CD14-positive monocyte (primary cell): ENCODE measurements at places on chromosomes 2 and 18.

DNA sequence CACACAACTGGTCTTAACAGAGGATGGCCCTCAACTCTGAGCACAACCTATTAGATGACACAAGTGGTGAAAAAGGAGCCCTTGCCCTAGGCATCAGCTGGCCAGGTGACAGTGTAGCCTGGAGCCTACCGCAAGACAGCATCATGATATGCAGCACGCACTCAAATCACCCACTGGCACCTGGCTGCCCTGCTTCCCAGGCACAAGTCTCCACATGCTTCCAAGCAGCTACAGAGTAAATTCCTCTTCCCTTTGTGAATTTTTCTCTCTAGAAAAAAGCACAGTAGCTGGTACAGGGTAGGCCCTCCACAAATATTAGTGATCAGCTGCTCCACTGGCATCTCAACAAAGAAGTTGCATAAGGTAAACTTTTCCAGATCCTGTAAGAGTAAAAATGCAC is 6.0 kb downstream of the FBXO15 start:
- no peak for DNase-seq

DNA sequence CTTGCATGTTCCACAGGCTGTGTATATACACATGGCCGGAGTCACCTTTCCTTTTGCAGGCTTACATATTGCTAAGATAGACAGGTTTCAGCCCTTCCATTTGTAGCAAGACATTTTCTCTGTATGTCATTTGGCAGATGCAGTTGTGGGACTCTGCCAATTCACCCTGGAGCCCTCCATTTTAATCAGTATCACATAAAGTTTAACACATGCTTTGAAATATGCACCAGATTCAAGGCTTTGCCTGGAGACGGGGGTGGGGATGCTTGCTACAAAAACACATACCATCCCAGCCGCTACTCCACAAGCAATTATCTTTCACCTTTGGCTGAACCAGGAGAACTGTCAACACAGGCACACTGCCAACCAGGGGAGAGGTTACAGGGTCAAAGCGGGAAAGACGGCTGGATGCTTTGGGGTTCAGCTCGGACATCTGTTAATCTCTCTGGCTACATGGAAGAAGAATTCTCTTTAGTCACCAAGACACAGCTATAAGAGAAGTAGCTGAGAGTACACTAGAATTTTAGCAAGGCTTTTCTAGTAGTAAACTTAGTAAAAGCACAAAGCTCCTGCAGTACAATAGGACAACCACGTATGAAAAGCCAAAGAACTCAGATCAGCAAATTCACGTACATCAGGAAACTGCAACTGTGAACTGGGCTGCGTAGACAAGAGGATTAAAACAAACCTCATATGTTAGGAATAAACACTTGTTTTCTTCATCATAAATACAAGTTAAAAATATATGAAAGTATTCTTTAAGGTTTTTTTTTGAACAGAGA is 130.9 kb downstream of the EXOC6B start:
- no peak for DNase-seq

DNA sequence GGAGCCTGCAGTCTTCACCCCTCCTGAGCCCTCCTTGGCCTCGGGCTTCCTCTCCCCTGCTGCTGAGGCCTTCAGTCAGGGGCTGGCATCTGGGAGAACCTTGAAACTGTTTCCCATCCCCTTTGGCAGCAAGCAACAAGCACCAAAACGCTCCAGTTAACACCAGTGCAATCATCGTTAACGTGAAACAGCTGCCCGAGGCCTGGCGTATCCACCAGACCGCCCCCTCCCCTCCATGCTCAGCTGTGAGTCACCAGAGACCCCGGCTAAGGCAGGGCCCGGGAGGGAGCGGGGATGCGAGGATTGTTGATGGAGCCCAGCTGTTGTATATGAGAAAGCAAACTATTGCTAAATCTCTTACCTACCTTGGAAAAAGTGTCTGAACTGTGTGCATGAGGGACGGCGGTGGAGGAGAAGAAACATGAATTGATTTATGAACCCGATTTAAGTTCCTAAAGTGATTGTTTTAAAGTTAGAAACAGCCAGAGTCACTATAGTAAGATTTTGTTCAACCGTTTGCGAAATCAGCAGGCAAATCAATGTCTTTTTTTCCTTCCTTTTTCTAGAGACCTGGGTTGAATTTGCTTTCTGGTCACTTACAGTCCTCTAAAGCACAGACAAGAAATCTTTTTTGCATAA is 5.2 kb downstream of the ZFP36L2 start:
- peak; percentile 51 for DNase-seq

DNA sequence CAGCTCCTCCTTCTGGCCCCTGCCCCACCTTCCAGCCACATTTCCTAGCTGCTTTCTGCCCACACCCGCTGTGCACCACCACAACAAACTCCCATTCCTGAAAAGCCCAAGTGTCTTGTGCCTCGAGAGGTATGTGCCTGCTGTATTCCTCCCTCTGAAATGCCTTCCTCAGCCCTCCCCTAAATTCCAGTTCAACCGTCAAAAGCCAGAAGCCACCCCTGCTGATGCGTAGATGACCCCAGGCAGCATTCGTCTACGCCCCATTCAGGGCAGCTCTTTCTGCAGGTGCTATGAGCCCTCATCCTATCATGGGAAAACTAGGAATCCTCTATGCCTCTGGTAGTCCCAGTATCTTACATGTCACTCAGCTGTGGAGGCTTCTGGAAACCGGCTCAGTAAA is 71.7 kb downstream of the DNMT3A start:
- no peak for DNase-seq

DNA sequence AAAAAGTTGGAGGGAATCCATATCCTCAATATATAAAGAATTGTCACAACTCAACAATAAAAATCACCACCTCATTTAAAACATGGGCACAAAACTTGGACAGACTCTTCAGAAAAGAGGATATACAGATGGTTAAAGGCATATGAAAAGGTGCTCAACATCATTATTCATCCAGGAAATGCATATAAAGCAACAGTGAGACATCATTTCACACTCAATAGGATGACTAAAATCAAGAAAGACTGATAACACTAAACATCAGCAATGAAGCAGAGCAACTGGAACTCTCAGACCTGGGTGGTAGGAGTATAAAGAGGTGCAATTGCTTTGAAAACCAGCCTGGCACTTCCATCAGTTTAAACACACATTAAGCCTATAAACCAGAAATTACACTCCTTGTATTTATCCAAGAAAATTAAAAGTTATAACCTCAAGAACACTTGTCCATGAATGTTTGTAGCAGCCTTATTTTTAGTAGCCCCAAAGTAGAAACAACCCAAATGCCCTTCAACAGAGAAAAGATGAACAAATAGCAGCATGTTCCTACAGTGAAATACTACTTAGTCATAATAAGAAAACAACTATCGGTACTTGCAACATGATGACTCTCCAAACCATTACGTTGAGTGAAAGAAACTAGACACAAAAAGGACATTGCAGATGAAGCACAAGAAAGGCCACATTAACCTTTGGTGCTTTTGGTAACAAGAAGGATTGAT is 79.1 kb upstream of the TANC1 start:
- DNase-seq = no peak

- no peak for DNase-seq
Measured at GRCh38 chr2:1663621-1664020, 80.7 kb downstream of the PXDN start.

- DNase-seq = no peak
Measured at GRCh38 chr18:31667185-31667584, 17.2 kb downstream of the B4GALT6 start.

DNA sequence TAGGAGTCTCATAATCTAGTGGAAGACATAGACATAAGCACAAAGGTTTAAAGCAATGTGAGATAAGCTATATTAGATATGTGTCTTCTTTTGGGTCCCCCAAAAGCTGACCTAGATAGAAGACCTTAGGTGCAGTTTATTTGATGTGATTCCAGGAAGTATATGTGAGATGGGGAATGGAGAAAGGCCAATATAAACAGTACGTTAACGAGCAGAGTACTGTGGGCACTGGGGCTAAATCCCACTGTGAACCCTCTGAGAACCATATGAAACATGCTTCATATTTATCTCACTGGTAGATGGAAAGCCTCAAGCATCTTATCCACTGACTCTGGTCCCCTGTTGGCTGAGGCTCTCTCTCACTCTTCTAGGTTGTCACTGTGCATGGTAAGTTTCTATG is 62.6 kb upstream of the ZC3H15 start:
- DNase-seq = no peak

GRCh38 chr18:10149768-10150556 is 236.1 kb downstream of the VAPA start:
- DNase-seq = no peak

- no peak for DNase-seq
Measured at GRCh38 chr18:5895299-5895875, at the start of gene TMEM200C. TMEM200C (minus strand) TSS chr18:5895522; CDS start chr18:5892063, 3,459 bp downstream.

GRCh38 chr2:1054399-1054798 is 103.8 kb downstream of the SNTG2 start:
- no peak for DNase-seq

DNA sequence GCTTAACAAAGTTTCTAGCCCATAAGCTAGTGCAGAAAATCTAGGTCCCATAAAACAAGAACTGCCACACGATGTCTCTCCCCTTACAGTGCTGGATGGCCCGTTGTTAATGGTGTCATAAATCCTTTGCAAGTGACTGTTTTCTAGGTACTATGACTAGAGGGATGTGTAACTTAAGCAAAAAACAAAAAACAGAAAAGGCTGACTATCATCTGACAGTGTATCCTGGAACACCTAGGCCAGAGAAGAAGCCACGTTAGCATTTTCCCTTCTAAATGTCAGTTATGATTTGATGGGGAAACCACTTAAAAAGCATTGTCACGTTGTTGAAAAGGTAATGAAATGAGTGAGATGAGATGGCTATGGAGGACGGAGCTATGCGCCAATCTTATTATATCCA is 2.4 kb downstream of the CASP8 start:
- no peak for DNase-seq

DNA sequence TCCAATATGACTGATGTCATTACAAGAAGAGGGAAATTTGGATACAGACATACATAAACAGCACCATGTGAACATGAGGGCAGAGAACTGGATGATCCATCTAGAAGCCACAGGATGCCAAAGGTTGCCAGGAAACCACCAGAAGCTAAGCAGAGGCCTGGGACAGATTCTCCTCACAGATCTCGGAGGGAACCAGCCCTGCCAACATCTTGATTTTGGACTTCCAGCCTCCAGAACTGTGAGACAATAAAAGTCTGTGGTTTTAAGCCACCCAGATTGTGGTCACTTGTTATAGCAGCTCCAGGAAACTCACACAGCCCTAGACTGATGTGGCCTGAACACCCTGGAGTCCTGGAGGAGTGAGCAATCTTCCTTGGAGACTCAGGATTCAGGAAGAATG is 351.6 kb downstream of the EIPR1 start:
- no peak for DNase-seq

DNA sequence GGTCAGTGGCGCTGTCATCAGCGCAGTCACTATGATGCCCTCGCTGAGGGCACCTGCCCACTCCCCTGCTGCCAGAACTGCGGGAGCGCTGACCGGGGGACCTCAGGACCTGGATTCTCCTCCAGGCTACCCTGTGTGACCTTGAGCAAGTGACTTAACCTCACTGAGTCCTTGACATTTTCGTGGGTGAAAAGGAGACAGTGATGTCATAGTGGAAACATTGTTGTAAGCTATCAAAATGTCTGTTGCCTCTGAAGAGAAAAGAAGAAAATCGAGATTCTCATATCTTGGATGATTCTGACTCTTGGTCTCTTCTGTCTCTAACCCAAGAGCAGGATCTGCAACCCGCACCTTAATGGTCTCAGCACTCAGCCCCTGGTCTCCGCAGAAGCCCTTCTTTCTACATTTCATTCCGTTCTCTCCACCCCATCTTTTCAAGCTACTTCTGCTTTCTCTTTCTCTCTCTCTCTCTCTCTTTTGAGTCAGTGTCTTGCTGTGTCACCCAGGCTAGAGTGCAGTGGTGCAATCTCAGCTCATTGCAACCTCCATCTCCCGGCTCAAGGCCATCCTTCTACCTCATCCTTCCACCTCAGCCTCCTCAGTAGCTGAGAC is 978 bp upstream of the TUBA4A start:
- DNase-seq = peak; percentile 77

GRCh38 chr2:6024784-6025183 is 332.6 kb downstream of the SOX11 start:
- no peak for DNase-seq

GRCh38 chr18:295756-296490 is 28.1 kb upstream of the THOC1 start:
- no peak for DNase-seq
